ENCODE measurements at places on chromosomes 1 and 21. TPM values are rescaled to one million over a fixed set of nuclear protein-coding genes. Genes with fewer than 3 reads are reported as not detected.

Gene CDC20
- total RNA-seq, result 1.2 TPM

Gene RGS18
- not detected for total RNA-seq

Gene DMBX1
- total RNA-seq, result not detected

Gene GOLT1A
- not detected for total RNA-seq

Gene VASH2
- total RNA-seq, result 1.1 TPM

Gene CLCA1
- total RNA-seq, result not detected

Gene TCHH
- not detected for total RNA-seq

Gene SEC16B
- 4.1 TPM for total RNA-seq

Gene LAMC2
- 8.5 TPM for total RNA-seq

Gene PKLR
- 0.16 TPM for total RNA-seq

Gene CIART
- total RNA-seq, result 4.9 TPM

Gene DNASE2B
- total RNA-seq, result 0.09 TPM
